ENCODE measurements at places on chromosomes 4 and X.

DNA sequence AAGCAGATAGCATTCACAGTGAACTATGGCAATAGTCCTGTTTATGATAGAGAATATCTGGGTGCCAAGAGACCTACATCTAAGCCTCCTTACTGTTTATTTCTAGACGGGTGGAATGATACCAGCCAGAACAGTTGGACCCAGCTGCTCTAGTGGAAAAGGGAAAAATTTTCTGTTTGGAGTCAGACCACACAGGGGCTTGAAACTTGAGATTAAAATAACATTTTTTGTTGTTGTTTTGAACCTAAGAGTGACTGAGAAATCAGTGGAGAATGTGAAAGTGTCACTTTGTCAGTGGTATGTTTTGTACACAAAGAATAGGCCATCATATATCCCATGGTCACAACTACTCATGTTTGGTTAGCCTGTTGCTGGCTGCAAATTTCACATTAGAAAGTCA lies 105.7 kb downstream of the AGTR2 start:
- no peak for DNase-seq

- DNase-seq = no peak
Measured at GRCh38 chr4:47109379-47109778, 78.0 kb downstream of the GABRB1 start.

DNA sequence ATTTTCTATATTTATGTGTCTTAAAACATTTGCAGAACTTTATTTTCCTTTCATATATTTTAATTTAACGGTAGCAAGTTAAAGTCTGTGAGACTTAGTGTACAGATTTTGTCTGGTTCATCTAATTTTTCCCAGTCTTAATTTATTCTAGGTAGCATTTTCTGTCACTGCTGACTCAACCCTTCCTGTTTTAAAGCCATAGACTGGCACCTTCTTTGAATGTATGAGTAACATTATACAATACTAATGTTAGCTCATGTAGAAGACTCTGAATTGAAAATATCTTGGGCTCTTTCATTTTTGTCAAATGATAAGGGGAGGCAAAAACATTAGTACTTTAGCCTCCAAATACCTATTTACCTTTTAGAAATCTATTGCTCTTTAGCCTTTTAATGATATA lies 43.6 kb downstream of the BLTP1 start:
- DNase-seq = no peak

DNA sequence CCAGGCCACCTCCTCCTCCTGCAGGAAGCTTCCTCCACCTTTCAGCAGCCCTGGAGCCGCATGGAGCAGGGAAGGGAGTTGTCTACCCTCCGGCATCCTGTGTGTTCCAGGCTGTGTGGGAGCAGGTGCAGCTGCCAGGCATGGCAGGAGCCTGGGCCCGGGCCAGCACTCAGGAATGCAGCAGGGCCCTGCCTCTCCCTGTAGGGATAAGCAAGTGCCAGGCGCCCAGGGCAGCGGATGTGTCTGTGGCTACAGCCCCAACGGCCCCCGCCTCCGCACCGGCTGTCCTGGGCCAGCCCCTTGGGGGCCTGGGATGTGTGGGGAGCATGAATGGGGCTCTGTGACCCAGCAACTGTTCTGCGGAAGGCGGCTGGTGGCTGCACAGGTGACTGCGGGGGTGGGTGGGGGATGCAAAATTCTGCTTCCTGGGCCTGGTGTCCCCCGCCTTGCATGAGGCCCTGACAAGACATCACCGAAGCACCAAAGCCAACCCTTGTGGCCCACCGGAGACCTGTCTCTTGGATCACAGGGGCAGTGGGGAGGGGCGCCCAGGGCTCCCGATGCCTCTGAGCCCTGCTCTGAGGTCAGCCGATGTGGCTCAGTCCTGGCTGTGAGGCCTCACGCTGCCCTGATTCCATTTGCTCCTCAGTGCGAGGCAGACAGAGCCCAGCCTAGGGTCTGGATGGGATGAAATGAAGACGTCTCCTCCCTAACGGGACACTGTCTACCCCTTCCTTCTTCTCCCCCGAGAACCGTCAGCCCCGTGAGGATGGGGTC lies 1.4 kb upstream of the DOK7 start:
- DNase-seq = no peak

DNA sequence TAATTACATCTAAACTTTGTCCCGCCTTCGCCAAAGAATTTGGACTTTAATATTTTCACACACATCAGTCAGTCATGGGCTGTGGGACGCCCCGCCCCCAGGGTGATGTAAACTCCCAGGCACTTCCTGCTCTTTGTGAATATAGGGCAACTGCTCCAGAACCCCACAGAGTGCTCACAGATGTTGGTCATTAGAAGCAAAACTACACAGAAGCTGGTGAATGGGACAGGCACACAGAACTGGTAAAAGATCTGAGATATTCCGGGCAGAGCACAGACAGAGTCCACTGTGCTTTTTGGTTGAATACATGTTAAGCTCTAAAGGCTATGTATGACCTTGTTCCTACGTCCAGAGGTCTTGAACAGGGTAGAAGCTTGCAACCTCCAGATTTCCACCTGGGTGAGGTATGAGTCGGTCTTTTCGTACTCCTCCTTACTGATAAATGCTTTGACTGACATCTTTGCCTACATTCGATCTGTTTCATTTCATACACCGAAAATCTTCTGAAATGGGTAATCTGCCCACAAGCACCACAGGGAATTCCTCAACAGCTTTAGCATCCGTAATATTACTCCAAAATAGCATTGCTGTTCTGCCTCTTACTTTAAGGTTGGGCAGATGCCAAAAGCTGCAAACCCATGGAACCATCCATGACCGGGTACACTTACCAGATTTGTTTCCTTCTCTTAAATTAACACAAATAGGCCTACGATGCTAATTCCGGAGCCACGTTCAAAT lies 144.6 kb downstream of the AMELX start:
- no peak for DNase-seq
